Mucosa of descending colon (tissue), 3 donors: ENCODE measurements at places on chromosomes 1 and 21. TPM values are rescaled to one million over a fixed set of nuclear protein-coding genes. Genes with fewer than 3 reads are reported as not detected.

The AGO4 gene
- total RNA-seq, result 9.9 TPM

The TRIM46 gene
- 0.26 TPM for total RNA-seq

The HAO2 gene
- total RNA-seq, result not detected

- no peak for DNase-seq
Measured at GRCh38 chr1:36207339-36207738, 16.9 kb upstream of the THRAP3 start.

DNA sequence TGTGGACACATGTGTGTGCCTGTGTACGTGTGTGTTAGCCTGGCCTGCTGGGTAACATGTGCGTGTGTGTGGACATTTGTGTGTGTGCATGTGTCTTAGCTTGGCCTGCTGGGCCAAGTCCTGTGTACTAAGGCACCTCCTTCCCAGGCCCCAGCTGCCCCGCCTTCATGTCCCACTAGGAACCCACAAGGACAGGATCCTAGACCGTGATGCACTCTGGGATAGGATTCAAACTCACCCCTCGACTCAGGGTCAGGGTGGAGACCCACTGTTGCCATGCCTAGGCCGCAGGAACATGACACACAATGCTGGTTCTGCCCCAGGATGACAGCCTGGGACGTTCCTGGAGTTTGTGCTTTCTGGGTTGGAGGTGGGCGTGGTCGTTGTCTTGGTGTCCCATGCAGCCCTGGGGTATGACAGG is 89.9 kb upstream of the TMPRSS2 start:
- DNase-seq, result no peak

GRCh38 chr1:156464335-156464734 is 36.2 kb downstream of the MEF2D start:
- no peak for DNase-seq

- DNase-seq, result no peak
Measured at GRCh38 chr1:110542725-110543124, 23.8 kb upstream of the KCNA10 start.

DNA sequence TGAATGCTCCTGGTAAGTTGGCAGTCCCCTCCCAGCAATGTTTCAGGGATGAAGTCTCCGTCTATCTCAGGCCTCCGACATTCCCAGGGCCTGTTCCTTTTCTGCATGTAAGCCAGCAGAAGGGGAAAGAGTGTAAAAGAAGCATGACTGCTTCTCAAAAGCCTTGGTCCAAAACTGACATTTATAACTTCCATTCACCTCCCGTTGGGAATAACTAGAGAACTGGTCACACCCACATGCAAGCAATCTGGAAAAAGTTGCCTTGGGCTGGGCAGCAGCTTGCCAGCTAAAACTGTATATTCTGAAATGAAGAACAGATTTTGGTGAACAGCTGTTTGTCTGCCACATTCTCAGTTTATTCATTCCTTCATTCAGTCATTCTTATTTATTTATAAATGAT is 24.2 kb upstream of the NPL start:
- no peak for DNase-seq

The CYYR1 gene
- total RNA-seq, result 5.9 TPM

DNA sequence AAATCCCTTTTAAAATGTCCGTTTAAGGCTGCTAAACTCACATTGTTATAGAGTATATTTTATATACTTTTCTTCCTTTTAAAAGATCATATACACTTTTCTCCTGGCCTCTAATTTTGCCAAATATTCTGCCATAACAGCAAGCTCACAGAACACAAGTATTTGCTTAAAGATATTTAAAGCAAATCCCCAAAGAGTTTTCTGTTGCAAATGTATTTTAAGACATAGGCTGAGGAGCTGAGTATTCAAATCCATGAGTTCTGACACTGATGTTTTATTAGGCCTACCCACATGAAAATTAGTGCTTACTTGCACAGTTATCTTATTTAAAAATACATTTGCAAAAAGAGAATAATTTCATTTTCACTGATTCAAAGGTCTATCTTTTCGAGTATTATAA is 1.7 kb upstream of the PTPRC start:
- DNase-seq, result no peak

The AHCTF1 gene
- total RNA-seq, result 27.6 TPM

DNA sequence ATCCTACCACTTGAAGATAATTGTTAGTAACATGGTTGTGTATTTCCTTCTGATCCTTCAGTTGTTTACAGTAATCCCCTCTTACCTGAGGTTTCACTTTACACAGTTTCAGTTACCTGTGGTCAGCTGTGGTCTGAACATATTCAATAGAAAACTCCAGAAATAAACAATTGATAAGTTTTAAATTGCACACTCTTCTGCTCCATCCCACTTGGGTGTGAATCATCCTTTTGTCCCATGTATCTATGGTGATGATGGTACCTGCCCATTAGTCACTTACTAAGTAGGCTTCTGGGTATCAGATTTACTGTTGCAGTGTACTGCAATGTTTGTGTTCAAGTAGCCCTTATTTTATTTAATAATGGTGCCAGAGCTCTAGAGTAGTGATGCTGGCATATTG is 62.5 kb downstream of the OSBPL9 start:
- no peak for DNase-seq

- DNase-seq, result no peak
Measured at GRCh38 chr1:75548721-75549480, 62.0 kb downstream of the SLC44A5 start.

The TSACC gene
- total RNA-seq, result not detected

The PTCH2 gene
- total RNA-seq, result 0.64 TPM

DNA sequence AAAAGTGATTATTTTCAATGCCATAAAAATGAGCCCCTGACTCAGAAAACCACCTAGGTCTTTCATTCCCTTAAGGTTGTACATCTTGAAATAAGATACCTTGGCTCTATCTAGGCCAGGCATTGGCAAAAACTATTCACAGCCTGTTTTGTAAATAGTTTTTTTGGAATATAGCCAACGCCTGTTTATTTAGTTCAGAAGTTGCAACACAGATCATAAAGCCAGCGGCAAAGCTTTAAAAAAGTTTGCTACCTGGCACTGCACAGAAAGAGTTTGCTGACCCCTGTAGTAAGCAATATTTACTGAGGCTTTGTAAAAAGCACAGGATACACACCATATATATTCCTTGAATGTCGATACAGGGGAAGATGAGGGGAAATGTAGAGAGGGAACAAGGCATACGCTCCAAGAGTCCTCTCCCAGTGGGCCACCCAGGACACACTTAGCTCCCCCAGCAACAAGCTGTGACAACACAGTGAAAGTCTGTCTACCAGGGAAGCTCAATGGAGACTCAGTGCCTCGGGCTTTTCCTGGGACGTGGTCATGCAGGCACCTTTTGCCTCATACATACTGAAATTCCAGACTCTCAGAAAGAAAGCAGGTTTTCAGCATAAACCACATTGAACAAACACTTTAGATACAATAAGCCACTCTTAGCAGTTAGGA is 20.5 kb downstream of the TARBP1 start:
- DNase-seq, result no peak
